Stimulated activated CD8-positive, alpha-beta memory T cell treated with anti-CD3 and anti-CD28 coated beads, Interleukin-15, amount 100 ng/mL, for 1 hour (primary cell): ENCODE measurements at places on chromosomes 1 and 21.

GRCh38 chr21:16821588-16821987 lies 691.3 kb upstream of the CXADR start:
- no peak for DNase-seq

DNA sequence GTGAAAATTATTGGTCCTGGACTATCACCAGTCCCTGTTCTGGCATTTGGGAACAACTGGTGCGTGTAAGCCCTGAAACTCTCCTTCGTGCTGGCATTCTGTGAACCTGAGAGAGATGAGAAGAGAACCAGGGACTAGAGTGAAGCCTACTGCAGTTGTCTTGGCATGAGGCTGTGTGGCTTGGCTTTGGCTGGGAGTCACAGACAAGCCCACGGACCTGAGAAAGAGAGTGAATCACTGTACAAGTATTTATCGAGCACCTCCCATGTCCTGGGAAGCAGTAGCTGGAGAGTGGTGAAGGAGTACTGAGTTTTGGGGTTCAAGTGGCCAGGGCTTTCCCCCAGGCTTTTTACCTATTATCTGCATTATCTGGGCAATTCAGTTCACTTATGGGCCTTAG lies 63.3 kb downstream of the FGGY start:
- no peak for DNase-seq

DNA sequence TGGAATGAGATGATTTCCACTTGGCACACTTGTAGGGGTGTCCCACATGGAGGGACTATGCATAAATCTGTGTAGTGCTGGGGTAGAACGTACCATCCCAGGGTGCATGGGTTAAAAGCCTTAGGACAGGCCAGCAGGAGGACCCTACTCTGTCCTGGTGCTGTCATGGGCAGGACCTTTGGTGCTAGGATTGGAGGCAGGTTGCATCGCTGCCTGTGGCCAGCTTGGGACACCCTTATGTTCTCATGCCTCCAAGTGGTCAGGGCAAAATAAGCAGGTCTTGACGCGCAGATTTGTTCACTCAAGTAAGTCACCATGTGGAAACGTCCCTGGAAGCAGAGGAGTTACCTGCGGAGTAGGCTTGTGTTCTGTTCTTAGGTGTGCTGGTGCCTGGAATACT lies 49.5 kb upstream of the RAB3GAP2 start:
- no peak for DNase-seq

DNA sequence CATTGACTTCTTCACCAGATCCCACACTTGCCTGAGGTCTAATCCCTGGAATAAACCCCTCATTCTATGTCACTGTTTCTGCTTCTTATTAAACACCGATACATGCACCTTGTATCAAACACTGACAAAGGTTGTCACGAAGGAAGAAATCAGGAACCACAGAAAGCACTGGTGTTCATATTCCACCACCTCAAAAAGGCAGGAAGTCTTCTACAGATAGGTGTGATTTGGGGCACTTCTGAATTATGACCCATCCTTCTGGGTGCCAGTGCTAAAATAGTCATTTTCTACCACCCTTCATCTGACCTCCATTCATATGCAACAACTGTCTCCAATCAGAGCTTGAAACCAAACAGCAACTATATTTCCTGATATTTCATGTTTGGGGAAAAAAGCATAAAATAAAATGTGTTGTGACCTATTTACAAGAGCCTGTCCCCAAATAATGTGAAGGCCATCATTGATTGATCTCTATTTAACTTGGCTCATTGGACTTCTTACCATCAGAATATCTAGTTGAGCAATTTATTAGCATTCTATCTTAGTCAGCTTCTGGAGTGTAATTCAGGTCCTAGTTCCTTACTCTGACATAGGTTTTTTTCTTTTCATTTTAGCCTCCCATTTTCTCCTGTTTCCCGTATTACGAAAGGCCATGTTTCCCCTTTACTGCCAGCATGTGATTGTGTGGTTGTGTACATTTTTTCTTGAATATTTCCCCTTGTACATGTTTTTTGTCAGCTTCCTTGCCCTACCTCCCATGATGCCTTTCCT lies 43.1 kb downstream of the DUSP10 start:
- DNase-seq = no peak

GRCh38 chr1:181089676-181090544 lies 1.4 kb downstream of the IER5 start:
- DNase-seq = peak; percentile 62

DNA sequence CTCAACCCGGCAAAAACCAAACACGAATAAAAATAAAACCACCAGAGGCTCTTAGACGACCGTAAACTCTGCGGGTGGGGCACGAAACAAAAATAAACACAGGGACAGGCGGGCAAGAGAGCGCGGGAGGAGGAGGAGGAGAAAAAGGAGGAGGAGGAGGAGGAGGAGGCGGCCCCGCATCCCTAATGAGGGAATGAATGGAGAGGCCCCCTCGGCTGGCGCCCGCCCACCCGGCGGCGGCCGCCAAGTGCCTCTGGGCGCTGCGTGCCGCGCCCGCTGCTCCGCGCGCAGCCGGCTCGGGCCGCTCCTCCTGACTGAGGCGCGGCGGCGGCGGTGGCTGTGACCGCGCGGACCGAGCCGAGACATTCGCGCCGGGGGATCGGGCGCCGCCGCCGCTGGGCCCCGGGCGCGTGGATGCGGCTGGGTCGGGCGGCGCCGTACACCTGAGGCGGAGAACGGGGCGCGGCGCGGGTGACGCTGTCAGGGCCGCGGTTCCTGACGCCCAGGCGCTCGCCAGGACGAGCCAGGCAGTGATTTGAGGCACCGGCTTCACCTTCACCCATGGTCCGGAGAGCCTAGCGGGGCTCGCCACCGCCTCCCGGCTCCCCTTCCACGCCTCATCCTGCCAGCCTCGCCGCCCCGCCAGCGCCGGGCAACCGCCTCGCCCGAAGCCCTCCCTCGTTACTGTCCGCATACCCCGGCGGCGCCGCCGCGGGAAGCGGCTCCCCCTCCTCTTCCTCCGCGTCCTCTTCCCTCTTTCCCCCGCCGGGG lies at the start of gene MARK1:
TSS of gene MARK1 (plus strand) at position 229 of the 771 bp plus-strand sequence. CDS start 687 bp downstream, outside the sequence.
- DNase-seq = no peak

GRCh38 chr1:99550198-99550597 lies 95.7 kb upstream of the PALMD start:
- DNase-seq = no peak

- DNase-seq = no peak
Measured at GRCh38 chr21:36811762-36812161, 112.8 kb downstream of the SIM2 start.

- no peak for DNase-seq
Measured at GRCh38 chr1:205204552-205204951, 7.0 kb downstream of the DSTYK start.

DNA sequence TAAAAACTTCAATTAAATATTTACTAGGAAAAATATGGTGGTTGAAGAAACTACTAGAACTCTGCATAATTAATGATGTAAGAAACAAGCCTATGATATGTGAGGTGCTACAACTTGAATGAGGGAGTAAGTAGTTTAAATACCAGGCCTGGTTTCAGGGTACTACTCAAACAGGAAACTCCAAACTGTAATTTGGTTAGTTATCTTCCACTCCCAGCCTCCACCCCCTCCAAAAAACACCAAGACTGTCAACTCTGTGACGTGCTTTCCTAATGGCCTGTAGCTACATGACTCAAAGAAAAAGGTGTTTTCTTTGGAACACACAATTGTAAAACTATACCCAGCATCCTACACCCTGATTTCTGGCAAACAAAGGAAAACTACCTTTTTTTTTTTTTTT lies 55.9 kb upstream of the RCC1 start:
- DNase-seq = no peak

DNA sequence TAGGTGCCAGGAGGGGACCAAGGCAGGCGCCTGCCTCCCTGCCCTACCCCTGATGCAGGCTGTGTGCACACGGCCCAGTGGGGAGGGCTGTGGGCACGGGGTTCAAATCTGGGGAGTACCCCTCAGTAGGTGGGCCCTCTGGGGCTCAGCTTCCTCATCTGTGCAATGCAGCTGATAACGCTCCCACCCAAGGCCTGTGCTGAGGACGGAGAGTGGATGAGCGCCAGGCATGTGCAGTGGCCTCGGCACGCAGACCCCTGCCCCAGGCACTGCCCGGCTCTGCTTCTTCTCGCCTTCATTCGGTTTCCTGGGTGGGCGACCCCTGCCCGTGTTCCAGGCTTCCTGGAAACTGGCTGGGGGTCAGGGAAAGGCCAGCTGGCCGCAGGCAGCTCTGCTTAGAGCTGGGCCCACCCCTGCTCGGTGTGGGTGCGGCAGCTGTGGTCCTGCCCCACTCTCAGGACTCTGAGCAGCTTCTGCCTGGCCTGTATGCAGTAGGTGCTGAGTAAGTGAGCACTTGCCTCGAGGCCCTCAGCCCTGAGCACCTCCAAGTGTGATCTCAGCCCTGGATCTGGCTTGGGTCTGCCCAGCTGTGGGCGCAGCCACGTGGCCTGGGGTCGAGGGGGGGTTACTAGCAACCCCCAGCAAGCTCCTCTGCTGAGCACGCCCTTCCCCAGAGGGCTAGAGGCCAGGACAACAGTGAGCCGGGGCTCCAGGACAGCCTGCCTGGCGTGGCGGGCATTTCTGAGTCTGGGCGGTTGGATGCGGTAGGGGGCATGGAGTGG lies 11.9 kb upstream of the TNFRSF14 start:
- no peak for DNase-seq

DNA sequence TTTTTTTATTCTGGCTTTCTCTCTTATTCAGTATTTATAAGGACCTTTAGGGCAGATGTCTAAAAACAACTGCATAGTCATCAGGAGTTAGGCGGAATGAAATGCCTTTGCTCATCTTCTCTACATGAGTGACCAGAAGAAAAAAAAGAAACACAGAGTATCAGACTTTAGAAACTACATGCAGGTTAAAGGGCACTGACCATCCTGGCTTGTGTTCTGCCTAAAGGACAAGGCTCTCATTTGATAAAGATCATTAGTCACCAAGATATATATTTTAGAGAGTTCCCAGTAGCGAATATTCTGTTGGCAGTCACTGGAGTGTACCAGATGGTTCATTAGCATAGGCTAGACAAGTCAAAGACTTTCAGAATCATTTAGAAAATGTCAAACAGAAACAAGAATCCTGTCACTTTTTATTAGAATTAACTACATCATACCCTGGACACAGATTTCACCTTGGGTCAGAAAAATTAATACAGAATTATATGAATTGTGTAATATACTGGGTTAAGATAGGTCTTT lies 145.6 kb downstream of the NR5A2 start:
- no peak for DNase-seq

DNA sequence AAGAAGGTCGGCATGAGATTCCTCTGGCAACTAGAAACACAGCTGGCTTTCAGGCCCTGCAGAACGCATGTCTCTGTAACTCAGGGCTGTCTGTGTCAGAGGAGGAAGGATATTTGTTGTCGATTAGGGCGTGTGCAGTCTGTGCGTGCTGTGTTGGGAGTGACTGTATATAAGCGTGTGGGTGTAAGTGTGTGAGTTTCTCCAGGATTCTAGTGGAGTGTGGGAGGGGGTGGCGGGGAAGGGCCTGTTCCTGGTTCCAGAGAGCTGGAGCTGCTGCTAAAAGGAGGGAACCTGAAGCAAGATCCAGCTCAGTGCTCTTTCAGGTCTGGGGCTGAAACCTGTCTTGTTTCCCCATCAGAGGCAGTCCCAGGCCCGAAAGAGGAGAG lies 74.3 kb downstream of the SLC16A1 start:
- no peak for DNase-seq

DNA sequence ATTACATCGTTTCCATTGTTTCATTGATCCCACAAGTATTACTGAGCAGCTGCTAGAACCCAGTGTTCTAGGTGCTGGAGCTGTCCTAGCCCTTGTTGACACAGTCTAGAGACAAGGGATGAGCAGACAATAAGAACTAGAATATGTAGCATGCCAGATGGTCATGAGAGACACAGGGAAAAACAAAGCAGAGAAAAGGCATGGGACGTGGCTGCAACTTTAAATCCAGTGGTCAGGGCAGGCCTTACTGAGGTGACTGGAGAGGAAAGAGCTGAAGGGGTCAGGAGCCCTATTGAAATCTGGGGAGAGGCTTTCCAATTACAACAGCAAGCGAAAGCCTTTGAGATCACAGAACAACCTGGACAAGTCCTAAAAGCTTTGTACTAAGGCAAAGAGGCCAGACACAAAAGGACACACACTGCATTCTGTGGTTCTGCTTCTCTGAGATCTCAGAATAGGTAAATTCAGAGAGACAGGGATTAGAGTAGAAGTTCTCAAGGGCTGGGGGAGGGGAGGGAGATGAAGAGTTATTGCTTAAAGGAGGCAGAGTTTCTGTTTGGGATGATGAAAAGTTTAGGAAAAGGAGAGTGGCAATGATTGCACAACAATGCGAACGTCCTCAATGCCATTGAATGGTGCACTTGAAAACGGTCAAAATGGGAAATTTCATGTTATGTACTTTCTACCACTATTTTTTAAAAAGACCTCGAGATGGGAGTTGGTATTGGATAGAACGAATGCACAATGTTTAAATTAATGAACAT lies 467.4 kb upstream of the VAMP3 start:
- no peak for DNase-seq

DNA sequence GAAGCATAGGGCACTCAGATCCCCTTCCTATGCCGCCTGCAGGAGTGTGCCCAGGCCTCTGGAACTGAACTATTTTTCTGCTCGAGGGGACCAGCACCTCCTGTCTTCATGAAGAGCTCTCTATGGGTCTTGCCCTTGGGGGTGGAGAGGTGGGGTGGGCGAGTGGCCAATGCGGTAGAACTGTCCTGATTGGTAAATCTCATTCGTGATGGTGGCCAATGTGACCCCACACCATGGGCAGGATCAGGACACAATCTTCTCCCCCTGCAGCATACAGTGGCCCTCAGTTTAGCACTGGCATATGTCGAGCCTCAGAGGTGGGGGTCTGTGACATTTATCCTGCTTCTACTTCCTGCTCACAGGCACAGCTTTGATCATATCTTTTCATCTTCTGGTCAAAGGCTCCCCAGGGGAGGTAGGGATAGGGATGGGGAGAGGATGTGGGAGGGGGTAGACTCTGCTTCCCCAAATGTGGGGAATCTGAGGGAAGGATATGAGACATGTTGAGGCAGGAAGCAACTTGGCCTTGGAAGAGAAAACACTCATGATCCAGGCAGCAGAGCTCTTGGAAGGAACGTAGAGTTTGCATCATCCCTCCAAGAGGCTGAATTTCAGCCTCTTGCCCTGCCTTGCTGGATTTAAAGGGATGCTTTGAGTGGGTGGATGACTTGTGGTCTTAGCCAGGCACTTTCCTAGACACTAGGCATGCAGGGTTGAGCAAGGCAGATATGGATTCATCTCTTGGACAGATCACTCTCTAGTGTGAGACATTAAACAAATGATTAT lies 81.8 kb downstream of the LAMC2 start:
- no peak for DNase-seq

- DNase-seq = no peak
Measured at GRCh38 chr1:228555074-228555994, 68.2 kb downstream of the RNF187 start.

GRCh38 chr1:43975249-43975961 lies 645 bp downstream of the ATP6V0B start:
- no peak for DNase-seq

GRCh38 chr1:87170157-87170556 lies 158.5 kb upstream of the LMO4 start:
- DNase-seq = no peak

GRCh38 chr1:229942501-229942900 lies 124.5 kb upstream of the GALNT2 start:
- no peak for DNase-seq

GRCh38 chr1:24150234-24151174 lies 7.6 kb upstream of the IL22RA1 start:
- DNase-seq = peak; percentile 86
